Stimulated activated CD4-positive, alpha-beta T cell treated with anti-CD3 and anti-CD28 coated beads, Interleukin-15, amount 100 ng/mL, for 1 hour (primary cell): ENCODE measurements at places on chromosomes 4 and X.

DNA sequence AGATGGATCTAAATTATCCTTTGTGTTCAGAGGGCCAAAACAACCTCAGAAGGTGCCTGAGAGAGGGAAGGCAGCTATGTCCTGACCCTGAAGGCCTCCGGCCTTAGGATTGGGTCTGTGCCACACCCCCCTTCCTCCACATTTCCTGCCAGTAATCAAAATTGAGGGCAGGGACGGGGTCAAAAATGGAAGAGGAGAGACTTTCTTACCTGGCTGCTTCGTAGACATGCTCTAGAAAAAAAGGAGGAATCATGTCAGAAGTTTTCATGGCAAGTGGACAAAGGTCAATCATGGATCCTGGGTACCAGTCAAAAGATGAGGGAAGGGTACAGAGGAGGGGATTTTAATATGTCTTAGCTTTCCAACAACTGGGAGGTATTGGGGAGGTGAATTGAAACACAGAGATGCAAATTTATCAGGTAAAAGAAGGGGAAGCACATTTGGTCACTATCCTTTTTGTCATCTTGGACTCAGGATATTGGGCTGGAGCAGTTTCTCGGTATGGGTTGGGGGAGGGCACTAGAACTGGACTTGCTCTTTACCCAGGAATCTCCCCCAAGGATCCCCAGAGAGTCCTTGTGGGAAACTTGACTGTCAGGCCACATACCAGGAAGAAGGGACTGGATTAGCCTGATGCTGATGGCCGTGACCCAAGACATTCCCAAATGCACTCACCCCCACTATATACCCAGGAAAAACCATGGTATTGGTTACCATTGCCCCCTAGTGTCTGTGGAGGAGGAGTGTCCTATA is 17.1 kb downstream of the VSIG4 start:
- no peak for DNase-seq

DNA sequence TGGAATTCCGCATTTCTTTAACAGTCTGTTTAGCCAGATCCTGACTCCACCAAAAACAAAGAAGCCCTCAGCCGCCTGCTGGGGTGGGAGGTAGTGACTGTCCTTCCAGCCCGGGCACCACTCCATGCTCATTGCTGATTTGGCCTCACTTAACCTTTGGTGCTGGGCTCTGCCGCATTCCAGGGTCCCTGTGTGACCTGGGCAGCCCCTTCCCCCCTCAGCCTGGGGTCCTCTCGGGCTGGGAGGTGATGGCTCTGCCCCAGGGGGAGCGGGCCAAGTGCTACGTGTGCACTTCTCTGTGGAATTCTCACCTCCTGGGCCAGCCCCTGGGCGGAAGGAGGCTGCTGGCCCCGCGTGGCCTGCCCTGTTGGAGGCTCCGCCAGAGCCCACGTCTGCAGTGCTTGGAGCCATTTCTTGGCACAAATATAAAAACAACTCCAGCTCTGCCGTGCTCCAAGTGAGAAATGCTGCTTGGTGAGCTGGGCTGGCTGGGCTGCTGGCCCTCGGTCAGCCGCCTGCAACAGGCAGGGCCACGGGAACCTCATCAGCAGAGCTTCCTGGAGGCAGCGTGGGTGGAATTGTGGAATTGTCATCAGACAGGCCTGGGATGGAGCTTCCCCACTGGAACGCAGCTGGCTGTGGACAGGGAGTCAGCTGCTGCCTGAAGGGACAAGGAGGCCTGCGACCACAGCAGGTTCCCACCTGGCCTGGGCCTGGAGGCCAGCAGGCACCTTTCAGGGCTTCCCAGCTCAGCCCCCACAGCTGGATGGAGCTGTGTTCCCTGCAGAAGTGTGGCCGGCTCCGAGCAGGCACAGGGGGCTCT is 66.0 kb downstream of the TRMT44 start:
- DNase-seq: no peak

DNA sequence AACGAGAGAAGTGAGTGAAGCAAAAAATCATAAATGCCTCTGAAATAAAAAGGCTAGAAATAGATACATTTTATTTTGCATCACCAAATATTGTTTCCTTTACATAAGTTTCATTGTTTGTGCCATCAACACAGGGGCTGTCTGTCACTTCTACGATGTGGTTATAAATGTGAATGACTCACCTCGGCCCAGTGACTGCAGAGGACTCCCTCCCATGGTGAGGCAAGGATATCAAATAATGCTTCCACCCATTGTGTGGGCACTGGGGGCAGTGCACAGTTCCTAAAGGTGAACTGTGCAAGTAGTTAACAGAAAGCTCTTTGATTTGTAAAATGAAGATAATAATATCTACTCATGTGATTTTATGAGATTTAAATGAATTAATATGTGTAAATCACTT is 230.3 kb upstream of the NEIL3 start:
- no peak for DNase-seq

DNA sequence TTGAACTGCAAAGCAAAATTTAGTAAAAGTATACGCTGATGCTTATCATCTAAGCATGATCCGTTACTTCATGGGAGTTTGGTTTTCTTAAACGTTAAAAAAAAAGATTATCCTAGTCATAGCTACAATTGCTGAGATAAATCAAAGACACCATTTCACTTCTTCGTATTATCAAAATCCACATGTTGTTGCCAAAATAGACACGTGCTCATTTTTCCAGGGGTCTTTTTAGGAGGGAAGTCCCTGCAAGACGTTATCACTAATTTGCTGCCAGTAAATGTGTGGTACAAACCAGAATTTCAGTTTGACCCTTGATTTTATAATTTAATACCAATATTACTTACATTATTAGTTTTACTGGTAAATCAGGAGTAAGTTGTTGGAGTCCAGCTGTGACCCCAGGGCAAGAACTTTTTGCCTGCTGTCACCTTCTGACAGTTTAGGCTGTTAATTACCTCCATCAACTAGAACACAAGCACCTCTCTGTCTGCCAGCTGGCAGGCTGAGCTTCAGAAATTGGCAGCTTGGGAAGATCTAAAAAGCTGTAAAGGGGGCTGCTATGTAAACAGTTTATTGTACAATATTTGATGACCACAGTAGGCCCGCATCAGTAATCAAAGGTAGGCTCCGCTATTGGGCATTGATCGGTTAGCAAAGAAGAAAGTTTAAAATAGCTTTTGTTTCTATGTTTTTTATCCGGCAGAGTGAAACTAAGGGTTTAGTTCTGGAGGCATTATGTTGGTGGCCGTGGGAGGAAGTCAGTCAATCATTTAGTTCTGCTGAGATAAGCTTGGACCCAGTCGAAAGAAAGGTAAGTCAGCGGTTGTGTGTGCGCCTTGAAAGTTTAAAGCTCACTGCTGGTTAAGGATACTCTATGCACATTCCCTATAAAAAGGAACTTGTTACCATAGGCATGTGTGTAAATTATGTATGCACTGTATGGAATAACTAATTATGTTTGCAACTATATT is 196.4 kb downstream of the FBXO8 start:
- no peak for DNase-seq
